ENCODE measurements at places on chromosomes 6 and 20.

GRCh38 chr20:60268491-60268890 is 310.3 kb downstream of the CDH26 start:
- no peak for DNase-seq

DNA sequence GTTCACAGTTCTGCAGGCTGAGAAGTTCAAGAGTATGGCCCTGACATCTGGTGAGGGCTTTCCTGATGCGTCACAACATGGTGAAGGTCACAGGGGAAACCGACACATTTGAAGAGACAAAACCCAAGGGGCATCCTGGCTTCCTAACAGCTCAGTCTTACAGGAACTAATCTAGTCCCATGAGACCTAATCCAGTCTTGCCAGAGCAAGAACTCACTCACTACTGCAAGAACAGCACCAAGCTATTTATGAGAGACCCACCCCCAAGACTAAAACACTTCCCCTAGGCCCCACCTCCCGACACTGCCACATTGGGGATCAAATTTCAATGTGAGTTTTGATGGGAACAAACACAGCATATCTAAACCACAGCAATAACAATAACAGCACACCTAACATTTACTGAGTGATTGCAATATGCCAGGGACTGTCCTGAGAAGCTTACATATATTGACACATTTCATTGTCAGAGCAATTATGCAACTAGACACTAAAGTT is 46.6 kb downstream of the TPBG start:
- DNase-seq: peak; percentile 75

DNA sequence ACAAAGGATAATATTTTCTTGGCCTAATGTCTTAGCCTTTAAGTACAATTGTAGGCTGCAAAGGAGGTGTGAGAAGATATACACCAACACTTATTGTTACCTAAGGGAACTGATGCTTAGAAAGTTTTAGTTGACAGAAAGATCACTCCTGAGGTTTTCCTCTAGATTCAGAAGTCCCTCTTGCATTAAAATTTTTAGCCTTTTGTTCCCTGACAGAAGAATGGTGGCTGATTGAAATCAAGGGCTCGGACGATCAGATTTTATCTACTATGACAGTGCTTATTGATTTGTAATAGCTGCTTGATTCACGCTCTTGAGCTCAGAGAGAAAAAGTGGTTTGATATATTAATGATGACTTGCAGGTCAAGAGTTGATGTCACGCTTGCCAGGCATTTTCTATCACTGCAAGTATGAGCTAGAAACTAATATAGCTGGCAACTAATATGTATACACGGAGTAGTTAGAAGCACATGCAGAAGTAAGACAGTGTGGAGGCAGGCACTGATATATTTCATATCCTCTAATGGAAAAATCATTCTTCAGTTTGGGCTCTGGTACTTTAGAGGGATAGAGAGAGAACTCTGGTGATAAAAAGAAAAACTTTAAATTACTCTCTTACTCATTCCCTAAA is 246.6 kb upstream of the ID4 start:
- no peak for DNase-seq

DNA sequence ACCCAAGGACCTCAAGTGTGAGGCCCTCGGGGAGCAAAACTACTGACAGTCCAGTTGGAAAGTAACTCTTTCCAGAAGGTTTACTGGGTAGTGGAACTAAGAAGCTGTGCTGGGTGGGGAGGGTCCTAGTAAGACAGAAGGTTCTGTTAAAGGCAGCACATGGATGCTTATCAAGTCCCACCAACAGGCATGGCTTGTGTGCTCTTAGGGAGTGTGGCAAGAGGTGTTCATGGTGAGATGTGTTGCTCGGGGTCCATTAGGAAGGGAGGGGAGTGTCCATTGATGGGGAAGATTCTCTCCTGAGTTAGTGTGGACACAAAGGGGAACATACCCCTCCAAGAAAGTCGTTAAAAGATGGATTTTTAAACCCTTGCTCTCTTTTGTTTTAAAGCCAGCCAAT is 120.6 kb downstream of the LY86 start:
- no peak for DNase-seq

DNA sequence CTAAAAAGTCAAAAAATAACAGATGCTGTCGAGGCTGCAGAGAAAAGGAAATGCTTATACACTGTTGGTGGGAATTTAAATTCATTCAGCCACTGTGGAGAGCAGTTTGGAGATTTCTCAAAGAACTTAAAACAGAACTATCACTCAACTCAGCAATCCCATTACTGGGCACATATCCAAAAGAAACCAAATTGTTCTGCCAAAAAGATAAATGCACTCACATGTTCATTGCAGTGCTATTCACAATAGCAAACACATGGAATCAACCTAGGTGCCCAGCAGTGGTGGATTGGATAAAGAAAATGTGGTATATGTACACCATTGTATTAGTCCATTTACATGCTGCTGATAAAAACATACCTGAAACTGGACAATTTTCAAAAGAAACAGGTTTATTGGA is 116.0 kb upstream of the VGLL2 start:
- no peak for DNase-seq

- peak; percentile 54 for DNase-seq
Observed at GRCh38 chr6:92354270-92354829, 1065.0 kb downstream of the EPHA7 start.

DNA sequence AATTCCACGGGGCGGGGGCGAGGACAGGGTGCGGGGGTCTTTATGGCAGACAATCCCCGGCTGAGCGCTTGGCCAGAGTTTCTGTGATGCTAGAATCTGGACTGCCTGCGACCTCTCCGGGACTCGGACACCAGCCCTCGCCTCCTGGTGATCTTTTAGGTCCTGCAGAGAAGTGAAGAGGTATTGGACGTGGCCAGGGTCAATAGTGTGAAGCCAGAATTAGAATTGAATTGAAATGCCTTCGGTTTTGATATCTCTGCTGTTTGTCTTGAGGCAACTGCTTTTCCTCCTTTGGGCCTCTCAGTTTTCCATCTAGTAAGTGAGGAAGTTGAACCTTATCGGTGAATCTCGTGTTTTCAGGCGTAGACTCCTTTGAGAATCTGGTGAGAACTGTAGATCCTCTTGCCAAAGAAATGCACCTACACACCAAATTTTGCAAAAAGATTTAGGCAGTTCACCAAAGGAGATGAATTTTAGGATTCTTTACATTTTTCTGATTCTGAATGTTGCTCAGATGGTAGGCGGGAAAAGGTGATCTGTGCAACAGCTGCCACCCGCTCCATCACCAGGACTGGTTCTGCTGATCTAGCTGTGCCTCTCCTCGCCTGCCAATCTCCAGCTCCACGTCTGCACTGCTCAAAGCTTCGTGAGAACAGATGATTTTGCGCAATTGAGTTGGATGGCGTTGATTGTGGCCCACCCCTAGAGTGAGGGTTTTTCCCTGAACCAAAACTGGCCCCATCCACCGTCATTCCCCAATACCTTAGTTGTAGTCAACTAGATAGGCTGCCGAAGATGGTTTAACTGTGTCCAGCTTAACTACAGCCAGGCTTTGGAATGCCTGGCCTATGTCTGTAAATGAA is 837 bp upstream of the OSER1 start:
- peak; percentile 38 for DNase-seq

GRCh38 chr6:35034411-35035191 is 106.5 kb downstream of the TCP11 start:
- no peak for DNase-seq

- peak; percentile 84 for DNase-seq
Observed at GRCh38 chr6:53347921-53348370, 804 bp downstream of the ELOVL5 start.

GRCh38 chr6:80789912-80790570 is 683.6 kb downstream of the BCKDHB start:
- no peak for DNase-seq

GRCh38 chr20:19251958-19252357 is 39.5 kb downstream of the SLC24A3 start:
- DNase-seq: no peak

GRCh38 chr6:137874204-137875057 is 7.4 kb downstream of the TNFAIP3 start:
- DNase-seq: peak; percentile 44

- DNase-seq: peak; percentile 17
Observed at GRCh38 chr20:23190557-23190956, 104.4 kb upstream of the CD93 start.

DNA sequence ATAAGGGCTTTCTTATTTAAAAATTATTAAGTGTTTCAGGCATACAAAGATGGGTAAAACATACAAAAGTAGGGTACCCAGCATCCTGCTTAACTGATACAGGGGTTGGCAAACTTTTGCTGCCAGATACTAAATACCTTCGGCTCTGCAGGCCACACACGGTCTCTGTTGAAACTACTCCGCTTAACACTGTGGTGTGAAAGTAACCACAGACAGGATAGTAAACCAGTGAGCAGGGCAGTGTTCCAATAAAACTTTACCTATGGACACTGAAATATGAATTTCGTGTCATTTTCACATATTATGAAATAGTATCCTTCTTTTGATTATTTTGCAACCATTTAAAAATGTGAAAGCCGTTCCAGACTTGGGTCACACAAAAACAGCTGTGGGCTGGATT is 92.4 kb downstream of the EYA2 start:
- DNase-seq: no peak

GRCh38 chr6:146813554-146813953 is 214.8 kb downstream of the ADGB start:
- peak; percentile 50 for DNase-seq

DNA sequence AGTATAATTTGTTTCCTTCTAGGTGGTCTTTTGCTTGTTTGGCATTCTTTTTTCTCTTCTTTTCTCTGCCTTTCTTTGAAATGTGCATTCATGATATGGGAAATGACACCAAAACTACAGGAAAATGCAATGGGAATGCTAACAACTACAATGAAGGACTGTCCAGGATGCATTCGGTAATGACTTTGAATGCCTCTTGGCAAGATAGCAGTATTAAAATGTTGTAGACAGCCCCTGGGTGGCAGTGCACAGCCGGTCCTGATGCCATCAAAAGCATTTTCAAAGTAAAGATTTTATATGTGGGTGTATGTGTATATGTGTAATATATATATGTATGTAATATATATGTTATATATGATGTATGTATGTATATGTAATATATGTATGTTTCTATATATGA is 218.8 kb upstream of the MMS22L start:
- DNase-seq: no peak

GRCh38 chr6:38975621-38976049 is 72.9 kb upstream of the GLP1R start:
- no peak for DNase-seq

- DNase-seq: no peak
Observed at GRCh38 chr20:19210391-19211155, 1.9 kb upstream of the SLC24A3 start.

DNA sequence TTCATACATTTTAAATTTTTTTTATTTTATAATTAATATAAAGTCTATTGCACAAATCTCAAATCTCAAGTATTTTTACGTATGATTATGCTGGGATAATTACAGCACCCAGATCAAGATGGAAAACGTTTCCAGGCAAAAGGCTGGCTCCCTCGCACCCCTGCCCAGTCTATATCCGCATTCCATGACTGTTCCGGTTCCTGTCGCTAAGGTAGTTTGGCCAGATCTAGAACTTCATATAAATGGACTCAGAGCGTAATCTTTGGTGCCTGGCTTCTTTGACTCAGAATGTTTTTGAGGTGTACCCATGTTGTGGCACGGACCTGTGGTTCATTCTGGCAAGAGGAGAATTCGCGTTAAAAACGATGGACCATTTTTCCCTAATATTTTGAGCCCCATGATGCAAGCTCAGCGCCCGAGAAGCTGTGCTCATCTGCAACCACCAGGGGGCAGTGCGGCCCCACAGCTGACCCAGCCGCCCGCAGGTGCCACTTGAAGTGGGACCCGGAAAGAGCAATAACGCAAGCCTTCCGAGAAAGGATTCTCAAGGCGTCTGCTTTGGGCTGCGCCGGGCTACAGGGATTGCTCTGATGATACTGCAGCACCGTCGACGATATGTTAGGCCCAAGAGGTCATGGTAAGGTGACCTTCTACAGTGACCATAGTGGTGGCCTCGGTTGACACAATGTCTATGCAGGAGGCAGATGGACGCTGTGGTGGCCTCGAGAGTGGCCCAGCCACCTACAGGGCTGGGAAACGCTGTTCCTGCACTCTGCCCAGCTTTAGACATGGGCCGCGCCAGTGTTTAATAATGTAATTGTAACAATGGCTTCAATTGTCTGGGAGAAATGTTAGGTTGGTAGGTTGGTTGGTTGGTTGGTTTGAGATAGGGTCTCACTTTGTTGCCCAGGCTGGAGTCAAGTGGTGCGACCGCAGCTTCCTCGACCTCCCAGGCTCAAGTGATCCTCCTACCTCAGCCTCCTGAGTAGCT is 160.1 kb downstream of the ZMYND8 start:
- peak; percentile 56 for DNase-seq

GRCh38 chr20:23680146-23680545 is 8.7 kb downstream of the CST4 start:
- no peak for DNase-seq

- no peak for DNase-seq
Observed at GRCh38 chr20:11949711-11950110, 32.0 kb downstream of the BTBD3 start.

GRCh38 chr6:55100686-55101085 is 73.6 kb upstream of the HCRTR2 start:
- DNase-seq: no peak

- no peak for DNase-seq
Observed at GRCh38 chr6:113960795-113961194, 10.2 kb downstream of the HDAC2 start.

GRCh38 chr6:131779304-131779703 is 28.5 kb upstream of the ENPP1 start:
- DNase-seq: no peak

GRCh38 chr20:49496553-49497397 is 14.3 kb upstream of the KCNB1 start:
- no peak for DNase-seq

GRCh38 chr6:108771421-108771820 is 76.8 kb upstream of the ARMC2 start:
- DNase-seq: no peak

DNA sequence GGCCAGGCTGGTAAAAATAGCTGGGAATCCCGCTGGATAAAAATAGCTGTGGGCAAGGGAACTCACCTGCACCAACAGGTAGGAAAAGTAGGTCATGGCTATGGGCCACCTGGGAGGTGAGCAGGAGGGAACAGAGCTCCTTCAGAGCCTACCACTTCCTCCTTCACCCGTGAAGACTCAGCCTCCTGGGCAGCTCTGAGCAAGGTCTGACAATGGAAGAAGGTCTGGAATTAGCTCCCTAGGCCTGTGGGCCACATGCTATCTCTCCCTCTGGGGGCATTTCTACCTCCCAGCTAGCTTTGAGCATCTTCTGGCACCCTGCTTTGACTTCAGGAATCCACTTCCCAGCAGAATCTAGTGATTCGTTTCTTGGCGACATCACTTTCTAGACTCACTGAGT is 153.9 kb downstream of the MRPL14 start:
- no peak for DNase-seq

DNA sequence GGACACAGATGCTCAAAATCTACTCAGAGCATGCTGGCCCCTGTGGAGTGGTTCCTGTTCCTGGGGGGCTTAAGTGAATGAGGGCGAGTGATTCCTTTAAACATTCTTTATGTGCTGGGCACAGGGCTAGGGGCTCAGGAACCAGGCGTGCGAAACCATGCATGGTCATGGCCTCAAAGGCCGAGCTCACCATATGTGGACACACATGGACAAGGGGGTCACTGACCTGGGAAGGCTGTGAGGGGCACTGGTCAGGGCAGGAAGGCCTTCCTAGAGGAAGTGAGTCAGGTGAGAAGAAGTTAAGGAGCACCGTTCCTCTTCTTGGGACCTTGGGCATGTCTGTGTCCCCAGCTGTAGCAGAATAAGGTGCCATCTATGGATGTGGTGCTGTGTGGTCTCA is 74.6 kb upstream of the BHLHE23 start:
- DNase-seq: no peak
